ENCODE measurements at places on chromosomes 1 and 21. TPM values are rescaled to one million over a fixed set of nuclear protein-coding genes. Genes with fewer than 3 reads are reported as not detected.

Gene TMEM200B
- total RNA-seq: not detected

Gene RXRG
- not detected for total RNA-seq

Gene SDC3
- total RNA-seq: 8.4 TPM

Gene SELENOF
- total RNA-seq: 175 TPM

Gene SNX7
- 27.3 TPM for total RNA-seq

Gene SMYD3
- total RNA-seq: 15.4 TPM

Gene CHI3L2
- total RNA-seq: 0.72 TPM

Gene ZNF648
- not detected for total RNA-seq

Gene SPRR2B
- not detected for total RNA-seq

Gene PTPRC
- total RNA-seq: not detected

Gene PLA2G2F
- not detected for total RNA-seq

Gene RIPPLY3
- 0.78 TPM for total RNA-seq

Gene PEAR1
- total RNA-seq: 7.2 TPM
